AG09319 (cell line): ENCODE measurements at places on chromosomes 12 and 14.
A peak's percentile ranks its signal among the peaks of the same experiment; 100 is the strongest.

GRCh38 chr14:70140614-70141013, 48.1 kb downstream of the SLC8A3 start:
- no peak for DNase-seq

DNA sequence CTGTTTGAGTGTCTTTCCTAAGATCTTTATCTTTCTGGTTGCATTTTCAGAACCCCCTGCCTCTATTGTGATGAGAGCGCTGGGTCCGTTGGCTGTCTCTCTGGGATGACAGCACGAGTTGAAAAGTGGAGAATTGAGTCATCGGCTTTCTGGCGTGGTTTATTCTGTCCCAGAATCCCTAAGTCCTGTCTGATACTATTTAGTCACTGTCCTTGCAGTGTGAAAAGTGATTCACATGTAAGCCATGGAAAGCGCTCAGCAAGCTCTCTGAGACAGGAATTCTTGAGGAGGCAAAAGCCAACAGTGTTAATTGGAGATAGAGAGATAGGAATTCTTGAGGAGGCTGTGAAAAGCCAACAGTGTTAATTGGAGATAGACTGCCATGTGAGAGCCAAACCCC, 121.7 kb downstream of the CHST11 start:
- no peak for DNase-seq

GRCh38 chr14:75794615-75795038, 133.6 kb downstream of the TTLL5 start:
- peak; percentile 48 for DNase-seq

- DNase-seq: no peak
Measured at GRCh38 chr12:49557917-49558215, 10.1 kb downstream of the MCRS1 start.

DNA sequence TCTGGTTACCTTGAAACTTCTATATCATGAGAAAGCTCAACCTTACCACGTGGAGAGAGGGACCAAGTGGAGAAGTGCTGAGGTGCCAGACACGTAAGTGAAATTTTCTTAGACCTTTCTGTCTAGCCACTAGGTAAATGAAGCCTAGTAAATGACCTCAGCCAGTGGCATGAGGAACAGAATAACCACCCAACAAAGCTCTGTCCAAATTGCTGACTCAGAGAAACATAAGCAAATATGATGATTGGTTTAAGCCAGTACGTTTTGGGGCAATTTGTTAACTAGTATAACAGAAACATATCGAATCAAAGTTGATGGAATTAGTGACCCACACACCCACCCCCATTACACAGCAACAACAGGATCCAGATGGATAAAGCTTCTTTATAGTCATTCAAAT, 75.2 kb upstream of the MAX start:
- no peak for DNase-seq

DNA sequence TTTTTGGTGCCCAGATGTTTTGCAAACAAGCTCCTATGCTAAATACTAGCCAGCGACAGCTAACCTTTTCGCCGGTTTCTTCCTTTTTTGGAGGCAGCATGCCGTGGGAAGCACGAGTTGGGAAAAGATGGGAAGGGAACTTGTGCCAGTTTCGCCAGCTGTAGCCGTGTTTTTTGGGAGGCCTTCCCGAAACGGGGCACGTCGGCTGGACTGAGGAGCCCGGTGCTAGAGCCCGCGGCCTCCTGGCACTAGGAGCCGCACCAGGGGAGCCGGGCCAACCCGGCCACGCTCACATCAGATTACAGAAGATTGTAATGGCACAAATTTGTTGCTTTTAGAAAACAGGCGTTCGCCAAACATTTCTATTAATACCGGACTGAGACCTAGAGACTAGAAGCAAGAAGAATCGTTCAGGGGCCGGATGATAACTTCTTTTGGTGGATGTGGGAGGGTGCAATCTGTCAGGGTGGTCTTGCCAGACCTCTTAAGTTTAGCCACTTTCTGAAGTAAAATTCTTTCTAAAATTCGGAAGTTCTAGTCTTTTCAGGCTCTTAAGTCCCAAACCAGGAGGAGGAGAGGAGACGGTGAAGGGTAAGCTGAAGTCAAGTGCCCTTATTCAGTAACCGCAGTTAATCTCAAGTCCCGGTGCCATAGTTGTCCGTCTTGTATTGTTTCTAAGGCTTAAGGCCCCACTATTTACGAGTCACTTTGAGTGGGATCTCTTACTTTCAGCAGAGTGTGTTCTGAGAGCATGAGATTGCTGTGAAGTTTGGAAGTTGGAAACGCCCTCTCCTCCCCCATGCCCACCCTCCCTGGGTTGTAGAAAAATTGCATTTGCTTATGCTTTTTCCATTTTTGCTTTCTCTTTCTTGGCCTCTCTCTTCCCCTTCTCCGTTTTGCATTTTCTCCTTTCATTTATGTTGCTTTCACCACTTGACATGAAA, 1.3 kb downstream of the RASSF3 start:
- no peak for DNase-seq

DNA sequence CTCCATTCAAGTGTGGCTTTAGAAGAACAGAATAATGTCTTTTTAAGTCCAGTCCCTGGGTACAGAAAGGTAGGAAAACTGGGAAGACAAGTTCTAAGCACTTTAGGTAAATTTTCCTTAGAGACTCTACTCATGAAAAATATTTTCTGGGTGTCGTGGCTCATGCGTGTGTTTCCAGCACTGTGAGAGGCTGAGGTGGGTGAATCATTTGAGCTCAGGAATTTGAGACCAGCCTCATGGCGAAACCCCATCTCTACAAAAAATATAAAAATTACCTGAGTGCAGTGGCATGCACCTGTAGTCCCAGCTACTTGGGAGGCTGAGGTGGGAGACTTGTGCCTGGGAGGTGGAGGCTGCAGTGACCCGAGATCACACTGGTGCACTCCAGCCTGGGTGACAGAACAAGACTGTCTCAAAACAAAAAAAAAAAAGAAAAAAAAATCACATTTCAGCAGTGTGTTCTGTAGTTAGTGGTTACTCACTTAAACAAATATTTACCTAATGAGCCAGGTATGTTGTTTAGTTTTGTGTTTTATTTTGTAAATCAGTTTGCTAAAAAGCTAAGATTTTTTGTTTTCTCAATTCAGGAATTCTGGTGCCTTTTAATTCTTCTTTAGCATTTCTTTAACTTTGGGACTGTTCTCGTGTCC, 52.3 kb upstream of the RD3L start:
- no peak for DNase-seq

- DNase-seq: no peak
Measured at GRCh38 chr14:73788701-73789551, 62.7 kb upstream of the PTGR2 start.

DNA sequence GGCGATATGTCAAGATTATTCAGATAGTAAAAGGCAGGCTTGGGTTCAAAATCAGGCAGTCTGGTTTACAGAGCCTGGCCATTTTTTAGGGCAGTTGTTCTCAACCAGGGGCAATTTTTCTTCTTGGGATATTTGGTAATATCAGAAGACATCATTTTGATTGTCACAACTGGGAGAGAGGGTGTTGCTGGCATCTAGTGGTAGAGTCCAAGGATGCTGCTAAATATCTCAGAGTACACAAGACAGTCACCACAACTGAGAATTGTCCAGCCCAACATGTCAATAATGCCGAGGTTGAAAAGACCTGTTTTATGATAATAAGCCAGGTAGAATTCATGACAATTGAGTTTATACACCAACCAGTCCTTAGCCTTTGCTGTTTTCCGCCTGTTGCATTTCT, 733.9 kb downstream of the NRXN3 start:
- DNase-seq: no peak

- no peak for DNase-seq
Measured at GRCh38 chr12:103085541-103085940, 128.1 kb downstream of the ASCL1 start.

GRCh38 chr12:12800406-12801180, 12.6 kb upstream of the DDX47 start:
- no peak for DNase-seq

DNA sequence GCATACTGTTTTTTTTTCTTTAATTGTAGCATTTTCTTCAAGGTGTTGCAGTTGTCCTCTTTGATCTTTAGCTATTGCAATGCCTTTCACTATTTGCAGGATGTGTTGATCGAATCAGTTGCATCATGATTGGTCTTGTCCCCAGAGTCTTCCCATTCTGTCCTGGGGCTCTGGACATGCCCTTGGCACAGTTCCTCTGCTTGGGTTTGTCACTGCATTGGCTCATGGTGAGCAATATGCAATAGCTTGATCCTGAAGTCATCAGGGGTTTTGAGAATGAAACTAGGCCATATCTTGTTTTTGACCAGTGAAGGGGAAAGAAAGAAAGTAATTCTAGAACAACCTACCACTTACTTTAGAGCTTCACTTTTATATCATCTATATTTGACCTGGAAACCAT, 281.5 kb downstream of the TMEM117 start:
- DNase-seq: no peak

DNA sequence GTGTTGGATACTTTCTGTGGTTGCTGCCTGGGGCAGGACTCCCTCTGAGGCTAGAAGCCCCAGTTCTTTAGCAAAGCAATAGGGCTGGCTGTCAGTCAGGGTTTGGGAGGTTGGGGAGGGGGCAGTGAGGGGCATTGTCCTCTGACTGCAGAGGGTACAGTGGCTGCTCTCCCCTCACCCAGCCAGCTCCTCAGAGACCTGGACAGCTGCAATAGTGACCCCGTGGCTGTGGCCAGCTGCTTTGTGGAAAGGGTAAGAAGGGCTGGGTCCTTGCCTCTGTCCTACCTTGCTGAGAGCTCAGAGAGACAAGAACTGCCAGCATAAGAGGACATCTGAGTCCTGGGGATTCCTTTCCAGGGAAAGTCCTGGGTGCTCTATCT, 25.8 kb downstream of the PLEKHG3 start:
- DNase-seq: no peak

GRCh38 chr12:67279637-67280036, 10.5 kb downstream of the CAND1 start:
- no peak for DNase-seq

DNA sequence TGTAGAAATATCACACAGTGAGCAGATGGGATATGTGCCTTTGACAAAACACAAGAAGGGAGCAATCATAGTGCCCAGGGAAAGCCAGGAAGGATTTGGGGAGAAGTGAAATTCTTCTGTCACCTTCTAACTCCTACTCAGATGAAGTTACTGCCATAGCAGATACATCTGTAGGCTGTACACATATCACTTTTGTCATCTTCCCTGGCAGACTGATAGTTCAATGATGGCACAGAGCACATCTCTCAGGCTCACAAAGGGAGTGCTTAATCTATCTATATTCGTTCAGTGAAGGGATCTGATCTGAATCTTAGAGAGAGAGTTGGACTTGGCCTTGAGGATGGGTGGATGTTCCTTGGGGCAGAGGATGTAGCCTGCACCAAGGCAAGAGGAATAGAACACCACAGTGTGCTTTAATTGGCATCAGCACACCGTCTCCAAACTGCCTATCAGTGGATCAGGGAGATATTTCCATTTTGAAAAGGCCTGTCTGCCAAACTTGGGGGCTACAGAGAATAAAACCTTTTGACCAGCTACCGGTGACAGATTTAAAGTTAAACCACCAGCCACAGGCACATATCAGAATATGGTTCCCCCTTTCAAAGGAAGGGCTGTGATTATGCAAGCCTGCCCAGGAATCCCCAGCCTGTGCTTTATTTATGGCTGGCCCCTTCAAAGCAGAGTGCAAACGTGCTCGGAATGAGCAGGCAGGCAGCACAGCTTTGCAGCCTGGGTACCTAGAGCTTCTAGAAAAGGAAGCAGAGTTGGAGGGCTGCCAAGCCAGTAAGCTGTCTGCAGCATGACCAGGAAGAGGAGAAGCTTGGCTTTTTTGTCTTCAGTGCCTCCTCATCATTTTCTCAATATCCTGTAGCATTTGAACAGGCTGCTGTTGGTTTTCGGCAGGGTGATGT, 165.5 kb upstream of the DYRK2 start:
- DNase-seq: no peak

GRCh38 chr12:27828196-27828595, 48.2 kb upstream of the MANSC4 start:
- DNase-seq: no peak

- DNase-seq: no peak
Measured at GRCh38 chr12:27382171-27382795, 49.6 kb downstream of the BMAL2 start.

- DNase-seq: no peak
Measured at GRCh38 chr12:65898241-65898640, 74.0 kb downstream of the HMGA2 start.

- DNase-seq: no peak
Measured at GRCh38 chr14:66140213-66140918, 345.8 kb upstream of the CCDC196 start.

GRCh38 chr14:36855396-36855795, 193.7 kb downstream of the PAX9 start:
- no peak for DNase-seq

GRCh38 chr14:30624132-30624423, 2.0 kb downstream of the SCFD1 start:
- DNase-seq: no peak

DNA sequence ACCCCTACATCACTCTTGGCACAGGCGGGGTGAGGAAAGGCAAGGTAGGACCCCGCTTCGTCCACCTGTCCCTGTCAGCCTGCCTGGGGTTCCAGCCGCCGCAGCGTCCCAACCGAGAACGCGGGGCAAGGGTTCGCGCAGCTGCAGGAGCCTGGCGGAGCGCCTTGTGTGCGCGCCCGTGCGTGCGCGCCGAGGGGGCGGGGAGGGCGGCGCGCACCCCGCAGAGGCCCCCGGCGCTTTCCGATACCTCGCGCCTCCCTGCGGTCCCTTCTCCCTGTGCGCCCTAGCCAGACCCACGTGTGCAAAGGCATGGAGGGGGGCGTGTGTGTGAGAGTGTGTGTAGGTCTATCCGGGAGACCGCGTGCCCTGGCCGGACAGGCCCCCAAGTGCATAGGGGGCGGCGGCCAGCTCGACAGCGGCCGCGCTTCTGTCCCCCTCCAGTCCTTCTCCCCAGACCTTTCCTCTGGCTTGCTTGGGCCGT, 122.4 kb downstream of the TSPAN9 start:
- no peak for DNase-seq

DNA sequence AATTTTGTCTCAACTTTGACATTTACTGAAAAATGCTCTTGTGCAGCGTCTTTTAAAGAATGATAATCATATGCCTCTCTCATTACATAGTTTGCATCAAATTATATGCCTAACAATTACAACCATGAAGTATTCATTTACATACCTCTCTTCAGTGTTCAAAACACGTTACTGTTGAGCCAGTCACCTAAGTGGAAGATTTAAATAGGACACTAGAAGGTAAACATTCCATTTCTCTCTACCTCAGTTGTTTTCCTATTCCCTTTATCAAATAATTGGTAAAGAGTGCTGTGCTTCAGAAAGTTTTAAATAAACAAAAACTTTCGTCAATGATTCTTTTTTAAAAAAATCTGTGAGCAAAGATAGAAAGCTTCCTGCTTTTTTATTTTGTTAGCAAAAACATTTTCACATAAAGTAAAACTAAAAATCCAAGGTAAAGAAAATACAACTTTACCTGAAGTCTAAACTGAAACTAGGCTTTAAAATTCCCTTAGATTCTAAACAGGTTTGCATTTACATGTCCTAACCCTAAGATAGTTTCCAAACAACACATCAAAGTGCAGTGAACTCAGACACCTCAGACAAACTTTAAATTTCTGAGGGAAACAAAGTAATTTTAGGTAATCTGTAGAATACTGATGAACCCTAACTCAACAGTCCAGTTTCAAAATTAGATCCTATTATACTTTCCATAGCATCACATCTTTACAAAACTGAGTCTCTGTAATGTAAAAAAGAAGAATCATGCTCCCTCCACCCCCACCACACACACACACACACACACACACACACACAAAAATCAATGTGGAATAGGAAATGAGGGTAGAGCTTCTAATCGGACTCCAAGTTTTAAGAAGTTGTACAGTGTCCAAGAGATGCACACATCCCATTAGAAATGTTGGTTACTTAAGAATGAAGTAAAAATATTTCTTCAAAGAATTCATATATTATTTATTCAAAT, 46.2 kb downstream of the PAWR start:
- DNase-seq: no peak

GRCh38 chr12:105927564-105927963, 211.2 kb downstream of the NUAK1 start:
- no peak for DNase-seq
